NCI-H1417 treated with DMSO at 0.1 percent for 48 hours (cell line): ENCODE measurements at places on chromosomes 16 and 17.

DNA sequence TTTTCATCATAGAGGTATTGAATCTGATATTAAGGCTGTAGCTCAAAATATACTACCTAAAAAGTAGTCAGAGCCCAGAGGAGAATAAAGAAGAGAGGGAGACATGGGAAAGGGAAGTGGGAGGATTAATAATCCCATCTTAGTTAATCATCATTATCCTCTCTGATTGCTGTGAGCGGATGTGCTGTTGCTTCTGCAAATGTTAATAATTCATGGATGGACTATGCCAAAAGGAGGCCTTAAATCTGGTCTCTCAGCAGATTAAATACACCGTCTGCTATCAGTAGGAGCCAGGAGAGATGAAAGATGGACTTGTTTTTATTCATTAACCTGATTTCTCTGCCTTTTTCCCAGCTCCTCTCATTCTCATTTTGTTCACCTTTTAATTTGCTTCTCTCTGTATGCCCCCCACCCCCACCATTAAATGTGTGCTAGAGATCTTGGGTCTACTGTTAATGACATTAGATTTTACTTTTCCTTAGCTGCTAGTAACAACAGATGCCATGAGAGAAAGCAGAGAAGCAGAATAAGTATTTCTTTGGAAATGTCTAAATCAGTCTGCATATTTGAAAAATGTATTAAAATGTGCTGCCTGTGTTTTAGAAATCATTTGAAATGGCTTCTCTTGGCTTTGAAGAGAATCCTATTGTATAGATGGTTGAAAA, 44.2 kb downstream of the NUP93 start:
- DNase-seq: no peak

- no peak for DNase-seq
Observed at GRCh38 chr17:61009663-61010062, 332.0 kb downstream of the BCAS3 start.

DNA sequence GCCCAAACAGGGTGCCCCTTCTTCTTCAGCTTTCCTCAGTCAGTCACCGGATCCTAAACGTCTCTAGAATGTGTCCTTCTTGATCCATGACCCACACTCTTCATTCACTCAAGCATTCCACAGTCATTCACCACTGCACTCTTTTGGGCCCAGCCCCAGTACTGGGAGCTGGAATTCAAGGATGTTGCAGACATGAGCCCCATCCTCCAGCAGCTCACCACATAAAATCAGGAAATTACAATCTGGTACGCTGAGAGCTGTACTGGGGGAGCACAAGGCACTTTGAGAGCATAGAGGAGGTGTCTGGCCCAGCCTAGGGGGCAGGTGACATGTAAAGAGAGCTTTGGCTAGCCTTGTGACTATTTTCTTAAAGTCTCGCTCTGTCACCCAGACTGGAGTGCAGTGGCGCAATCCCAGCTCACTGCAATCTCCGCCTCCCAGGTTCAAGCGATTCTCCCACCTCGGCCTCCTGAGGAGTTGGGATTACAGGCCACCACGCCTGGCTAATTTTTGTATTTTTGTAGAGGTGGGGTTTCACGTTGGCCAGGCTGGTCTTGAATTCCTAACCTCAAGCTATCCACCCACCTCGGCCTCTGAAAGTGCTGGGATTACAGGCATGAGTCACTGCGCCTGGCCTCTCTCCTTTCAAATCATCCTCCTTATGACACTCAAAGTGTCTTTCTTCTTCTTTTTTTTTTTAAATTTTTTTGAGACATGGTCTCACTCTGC, 18.7 kb downstream of the CES4A start:
- no peak for DNase-seq

DNA sequence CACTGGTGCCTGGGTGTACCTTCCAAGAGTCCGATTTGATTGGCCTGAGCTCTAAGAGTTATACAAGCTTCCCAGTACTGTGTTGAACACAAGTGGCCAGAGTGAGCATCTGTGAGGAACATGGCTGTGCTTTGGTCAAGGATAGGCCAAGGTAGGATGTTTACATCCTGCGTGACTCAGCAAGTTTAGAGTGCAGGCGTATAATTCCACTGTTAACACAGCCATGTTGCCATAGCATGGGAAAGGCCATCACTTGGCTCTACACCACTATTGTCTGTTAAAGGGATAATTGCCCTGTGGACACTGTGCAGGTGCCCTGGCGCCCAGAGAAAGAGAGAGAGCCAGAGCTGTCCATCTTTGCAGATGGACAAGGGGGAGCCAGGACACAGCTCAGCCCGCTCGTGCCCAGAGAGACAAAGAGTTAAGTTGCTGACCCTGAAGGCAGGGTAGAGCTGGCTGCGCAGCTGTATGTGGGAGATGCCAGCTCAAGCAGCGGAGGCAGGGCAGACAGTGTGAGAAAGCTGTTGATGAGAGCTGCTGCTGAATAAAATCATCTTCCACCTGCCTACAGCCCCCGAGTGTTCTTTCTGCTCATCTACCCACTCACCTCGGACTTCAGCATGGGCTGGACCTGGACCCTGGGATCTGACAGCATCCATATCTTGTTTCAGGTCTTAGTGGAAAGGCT, 11.7 kb downstream of the CFAP52 start:
- no peak for DNase-seq

DNA sequence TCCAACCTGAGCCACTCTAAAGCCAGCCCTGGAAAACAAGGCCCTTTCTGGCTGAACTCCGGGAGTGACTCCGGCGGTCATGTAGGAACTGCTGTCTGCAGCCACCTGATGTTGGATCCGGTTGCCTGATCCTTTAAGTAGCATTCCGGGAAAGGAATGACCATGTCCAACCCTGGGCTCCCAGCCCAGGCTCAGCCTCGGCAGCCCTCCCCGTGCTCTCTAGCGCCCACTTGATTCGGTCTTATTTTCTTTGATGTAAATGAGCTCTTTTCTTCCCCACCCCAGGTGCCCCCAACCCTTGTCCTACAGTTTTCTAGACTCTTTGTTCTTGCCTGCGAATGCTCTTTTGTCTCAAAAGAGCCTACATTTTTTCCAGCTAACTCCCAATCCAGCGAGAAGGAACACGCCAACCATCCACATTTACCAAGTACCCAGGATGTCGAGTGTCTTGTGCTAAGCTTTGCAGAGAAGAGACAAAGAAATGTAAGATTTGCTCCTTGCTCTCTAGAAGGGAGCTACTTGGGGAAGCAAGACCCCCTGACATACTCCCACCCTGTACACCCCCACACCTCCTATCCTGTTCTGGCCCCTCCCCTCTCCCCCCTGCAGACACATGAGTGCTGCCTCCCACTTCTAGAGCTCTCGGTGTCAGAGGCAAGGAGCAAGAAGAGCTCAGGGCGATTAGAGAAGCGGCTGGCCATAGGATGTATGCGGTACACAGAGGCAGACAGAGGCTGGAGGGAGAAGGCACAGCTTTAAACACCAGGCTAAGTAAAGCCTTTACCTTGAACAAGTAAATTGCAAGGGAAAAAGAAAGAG, 53.8 kb downstream of the COG7 start:
- no peak for DNase-seq

DNA sequence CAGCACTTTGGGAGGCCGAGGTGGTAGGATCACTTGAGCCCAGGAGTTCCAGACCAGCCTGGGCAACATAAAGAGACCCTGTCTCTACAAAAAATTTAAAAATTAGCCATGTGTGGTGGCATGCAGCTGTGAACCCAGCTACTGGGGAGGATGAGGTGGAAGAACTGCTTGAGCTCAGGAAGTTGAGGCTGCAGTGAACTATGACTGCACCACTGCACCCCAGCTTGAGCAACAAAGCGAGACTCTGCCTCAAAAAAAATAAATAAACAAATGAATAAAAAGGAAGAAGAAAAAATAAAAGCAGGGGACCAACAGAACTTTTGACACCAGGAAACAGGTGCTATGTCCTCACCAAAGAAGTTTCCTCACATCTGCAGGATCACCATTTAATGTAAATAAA, 14.2 kb downstream of the TERF2 start:
- DNase-seq: no peak

DNA sequence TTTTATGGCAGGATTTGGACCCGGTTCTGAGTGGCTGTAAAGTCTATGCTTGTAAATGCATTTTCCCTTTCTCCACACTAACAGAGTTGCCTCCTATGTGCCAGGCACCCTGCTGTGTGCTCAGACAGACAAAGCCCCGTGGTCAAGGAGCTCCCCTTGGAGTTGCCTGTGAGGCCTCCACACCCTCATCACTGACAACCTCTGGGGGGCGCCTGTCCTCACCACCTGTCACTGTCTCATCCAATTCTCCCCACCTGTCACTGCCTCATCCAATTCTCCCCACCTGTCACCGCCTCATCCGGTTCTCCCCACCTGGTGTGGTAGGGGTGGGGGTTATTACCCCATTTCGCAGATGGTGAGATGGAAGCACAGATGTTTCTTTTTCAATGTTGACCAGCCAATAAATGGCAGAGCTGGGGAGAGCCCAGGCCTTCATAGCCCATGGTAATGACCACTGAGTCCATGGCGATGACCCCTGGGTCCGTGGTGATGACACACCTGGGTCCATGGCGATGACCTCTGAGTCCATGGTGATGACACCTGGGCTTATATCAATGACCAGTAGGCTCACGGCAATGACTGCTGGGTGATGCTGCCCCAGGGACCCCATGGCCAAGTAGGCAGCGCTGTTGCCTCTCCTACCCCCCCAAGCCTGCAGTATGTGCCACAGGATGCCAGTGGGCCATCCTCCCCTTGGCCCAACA, 150.1 kb downstream of the IRF8 start:
- DNase-seq: no peak

DNA sequence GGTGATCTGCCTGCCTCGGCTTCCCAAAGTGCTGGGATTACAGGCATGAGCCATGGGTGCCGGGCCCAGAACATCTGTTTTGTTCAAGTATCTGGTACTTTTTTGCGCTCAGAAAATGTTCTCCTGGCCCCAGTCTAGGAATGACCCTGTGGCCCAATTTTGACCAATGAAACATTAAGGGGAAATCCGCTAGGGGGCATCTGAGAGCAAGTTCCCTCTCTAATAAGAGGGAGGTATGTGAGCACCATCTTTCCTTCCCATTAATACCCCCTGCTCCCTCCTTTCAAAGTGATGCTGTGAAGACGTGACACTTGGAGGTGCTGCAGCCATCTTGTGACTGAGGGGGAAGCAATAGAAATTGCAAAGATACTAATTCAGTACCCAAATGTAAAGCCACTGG, 16.5 kb upstream of the CLEC3A start:
- no peak for DNase-seq

DNA sequence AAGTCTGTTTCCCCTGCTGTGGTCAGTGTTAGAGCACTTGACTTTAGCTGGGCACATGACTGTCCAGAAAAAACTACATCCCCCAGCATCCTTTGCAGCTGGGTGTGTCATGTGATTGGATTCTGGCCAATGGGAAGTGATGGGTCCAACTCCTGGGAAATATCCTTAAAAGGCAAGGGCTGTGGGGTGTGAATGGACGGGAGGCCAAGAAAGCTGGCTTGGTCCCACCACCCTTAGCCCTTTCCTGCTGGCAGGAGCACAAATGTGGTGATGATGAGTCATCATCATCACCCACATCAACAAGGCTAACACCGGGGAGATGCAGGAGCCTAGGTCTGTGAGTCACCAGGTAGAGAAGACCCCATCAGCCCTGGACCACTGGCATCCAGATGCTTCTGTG, 341.7 kb downstream of the C16orf95 start:
- no peak for DNase-seq

- no peak for DNase-seq
Observed at GRCh38 chr17:37338847-37339246, 36.9 kb upstream of the C17orf78 start.

GRCh38 chr17:49664706-49665211, 13.1 kb downstream of the SPOP start:
- DNase-seq: no peak

DNA sequence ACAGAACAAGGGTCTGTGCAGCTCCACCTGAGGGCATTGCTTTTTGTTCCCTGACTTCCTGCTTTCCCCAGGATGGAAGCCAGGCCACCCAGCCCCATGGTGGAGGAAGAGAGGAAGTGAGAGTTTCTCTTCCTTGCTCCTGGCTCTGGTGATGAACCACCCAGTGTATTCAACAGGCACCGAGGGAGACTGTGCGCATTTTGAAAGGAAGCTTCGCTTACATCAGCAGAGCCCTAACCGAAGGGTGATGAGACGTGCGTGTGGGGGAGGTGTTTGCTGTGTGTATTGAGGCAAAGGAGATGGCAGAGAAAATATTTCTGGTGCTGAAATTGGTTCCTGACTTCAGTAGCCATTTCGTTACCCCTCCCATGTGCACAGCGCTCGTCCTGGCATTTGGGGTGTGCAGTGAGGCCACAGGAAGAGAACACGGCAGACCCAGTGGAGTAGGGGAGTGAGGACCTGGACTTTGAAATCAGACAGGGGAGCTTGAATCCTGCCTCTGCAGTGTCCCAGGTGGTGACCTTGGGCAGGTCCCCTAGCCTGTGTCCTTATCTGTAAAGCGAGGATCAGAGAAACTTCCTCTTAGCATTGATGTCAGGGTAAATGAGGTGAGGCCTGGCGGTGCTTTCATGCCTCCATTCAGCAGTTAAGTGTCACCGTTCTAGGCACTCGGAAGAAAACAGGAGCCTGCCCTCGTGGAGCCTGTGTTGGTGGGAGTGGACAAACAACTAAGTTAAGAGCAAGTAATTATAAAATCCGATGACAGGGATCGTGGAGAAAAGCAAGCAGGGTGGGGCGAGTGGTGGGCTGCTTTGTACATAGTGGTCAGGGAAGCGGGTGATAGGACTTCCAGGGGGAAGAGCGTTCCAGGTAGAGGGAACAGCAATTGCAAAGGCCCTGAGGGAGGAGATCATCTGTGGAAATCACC, 7.4 kb downstream of the CMIP start:
- DNase-seq: no peak

DNA sequence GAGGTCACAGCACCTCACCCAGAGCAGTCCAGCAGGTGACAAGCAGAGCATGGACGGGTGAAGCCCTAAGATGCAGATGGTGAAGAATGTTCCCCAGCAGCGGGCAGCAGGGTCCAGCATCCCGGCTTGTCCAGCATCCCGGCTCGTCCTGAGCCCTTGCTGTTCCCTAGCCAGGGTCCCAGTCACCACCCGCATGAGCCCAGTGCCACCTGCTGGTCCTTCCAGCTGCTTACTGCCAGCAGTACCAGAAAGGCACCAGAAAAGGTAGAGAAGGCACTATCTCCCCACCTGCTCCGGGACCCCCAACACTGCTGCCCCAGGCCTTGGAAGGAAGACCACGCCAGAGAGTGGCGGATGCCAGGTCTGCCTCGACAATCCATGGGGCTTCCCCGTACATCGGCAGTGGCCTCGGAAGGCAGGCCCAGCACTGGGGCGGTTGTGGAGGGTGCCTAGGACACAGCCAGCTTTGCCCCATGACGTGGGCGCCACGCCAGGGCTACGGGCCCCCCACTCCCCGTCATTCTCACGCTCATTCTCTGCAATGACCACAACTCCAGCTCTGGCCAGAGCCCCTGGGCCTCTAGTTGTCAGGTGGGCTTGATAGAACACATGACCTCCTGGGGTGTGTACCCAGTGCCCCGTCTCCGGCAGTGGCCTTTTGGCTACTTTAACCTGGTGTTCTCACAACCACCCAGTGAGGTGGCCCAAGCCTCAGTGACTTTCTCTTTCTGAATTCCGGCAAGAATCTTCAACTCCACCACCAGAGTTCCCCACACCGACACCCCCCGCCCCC, 1.4 kb downstream of the CENPX start:
- no peak for DNase-seq

GRCh38 chr16:66324815-66325515, 41.5 kb upstream of the CDH5 start:
- DNase-seq: no peak

GRCh38 chr16:25893332-25893731, 201.6 kb downstream of the HS3ST4 start:
- DNase-seq: no peak

GRCh38 chr16:88570691-88571092, 489 bp downstream of the ZC3H18 start:
- DNase-seq: no peak
